Pancreas (tissue), 10 donors: ENCODE measurements at places on chromosomes 12 and 14.

DNA sequence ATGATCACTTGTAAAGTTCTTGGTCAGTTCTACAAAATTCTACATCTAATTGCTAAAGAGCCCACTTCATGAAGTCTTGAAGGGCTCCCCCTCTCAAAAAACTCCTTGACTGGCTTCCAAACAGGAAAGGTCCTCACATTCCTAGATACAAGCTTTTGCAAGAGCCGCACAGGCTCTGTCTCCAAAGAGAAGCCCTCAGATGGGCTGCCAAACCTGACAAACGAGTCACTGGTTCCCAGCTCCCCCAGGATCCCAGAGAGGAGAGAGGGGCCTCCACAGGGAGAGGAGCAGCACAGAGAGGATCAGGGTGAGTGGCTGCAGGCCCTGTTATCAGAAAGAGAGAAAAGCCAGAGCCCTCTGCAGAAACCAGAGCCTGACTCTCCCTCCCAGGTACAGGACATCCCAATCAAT, 5.8 kb downstream of the NID2 start:
- no peak for DNase-seq

- no peak for DNase-seq
These were observed 99.2 kb downstream of the SCARB1 start for GRCh38 chr12:124764451-124764850.

- no peak for DNase-seq
These were observed 102.1 kb downstream of the TMEM117 start for GRCh38 chr12:43937947-43938346.

DNA sequence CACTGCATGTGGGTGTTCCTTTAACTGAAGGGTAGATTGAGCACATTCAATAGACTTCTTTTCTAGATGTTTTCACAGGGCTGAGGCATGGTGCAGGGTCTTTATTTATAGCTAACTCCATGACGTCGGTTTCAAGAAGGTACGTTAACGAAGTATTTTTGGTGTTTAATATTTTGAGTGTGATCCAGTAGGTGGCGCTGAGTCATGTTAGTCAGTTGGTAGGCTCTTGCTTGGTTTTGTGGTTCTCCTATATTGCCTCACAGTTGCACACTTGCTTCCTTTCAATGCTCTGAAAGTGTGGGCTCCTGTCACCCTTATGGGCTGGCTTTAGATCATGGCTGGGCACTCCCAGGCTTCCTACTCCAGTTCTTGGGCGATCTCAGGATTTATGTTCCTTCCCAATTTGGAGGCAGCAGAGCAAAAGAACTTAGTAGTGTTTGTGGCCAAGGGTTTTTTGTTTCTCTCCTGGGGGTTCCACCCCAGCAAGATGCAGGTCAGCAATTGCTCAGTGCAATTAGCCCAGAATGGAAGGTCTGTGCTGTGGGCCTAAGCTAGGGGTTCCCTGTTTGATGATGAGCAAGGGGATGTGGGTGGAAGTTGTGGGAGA, 471.6 kb upstream of the FOXG1 start:
- no peak for DNase-seq

GRCh38 chr14:60021619-60022018, 70.1 kb upstream of the PCNX4 start:
- no peak for DNase-seq

- DNase-seq, result no peak
These were observed 248.1 kb upstream of the SOX5 start for GRCh38 chr12:24197532-24197931.

DNA sequence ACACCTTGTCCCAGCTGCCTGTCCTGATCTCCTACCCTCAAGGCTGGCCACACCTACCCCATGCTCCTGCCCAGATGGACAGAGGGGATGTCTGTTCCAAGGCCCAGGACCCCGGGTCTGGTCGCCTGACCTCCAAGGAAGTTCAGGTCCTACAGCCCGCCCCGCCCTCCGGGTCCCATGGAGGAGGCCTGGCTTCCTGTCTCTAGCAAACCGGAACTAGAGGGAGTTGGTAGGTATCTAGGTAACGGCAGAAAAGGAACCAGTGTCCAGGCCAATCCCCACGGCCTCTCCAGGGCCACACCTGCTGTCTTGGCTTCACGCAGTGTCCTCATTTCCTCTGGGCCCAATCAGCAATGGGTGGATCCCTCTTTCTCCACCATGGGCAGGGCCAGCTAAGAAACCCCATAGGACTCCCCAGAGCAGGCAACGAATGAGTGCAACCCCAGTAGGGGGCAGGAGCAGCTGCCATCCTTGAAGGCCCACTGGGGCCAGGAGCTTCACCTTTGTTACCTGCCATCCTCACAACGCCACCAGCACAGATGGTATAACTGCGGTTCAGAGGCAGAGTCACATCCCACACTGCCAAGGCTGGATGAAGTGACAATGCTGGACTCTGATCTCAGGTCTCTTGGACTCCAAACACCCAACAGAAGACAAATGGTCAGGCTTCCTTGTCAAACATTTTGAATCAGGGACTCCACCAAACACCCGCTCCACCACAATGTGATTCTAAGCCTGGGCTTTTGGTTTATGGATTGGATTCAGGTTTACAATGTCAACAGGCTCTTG, 25.1 kb upstream of the RPLP0 start:
- DNase-seq, result no peak

DNA sequence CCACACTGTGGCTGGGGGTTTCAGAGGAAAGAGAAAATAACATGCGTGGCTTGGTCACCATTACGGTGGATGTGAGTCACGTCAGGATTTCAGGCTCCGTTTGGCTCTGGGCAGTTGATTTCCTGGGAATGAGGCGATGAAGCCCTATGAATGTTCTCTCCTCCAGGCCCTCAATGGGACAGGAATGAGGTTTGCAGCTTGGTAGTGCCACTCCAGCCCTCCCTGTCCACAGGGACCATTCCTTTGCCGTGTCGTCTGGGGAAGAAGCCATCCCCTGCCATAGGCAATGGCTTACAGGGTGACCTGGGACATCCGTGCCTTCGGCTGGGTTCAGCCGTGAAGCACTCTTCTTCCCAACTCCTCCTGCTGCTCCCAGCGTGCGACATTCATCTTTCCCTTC, 95.0 kb downstream of the FBXL14 start:
- DNase-seq, result no peak

DNA sequence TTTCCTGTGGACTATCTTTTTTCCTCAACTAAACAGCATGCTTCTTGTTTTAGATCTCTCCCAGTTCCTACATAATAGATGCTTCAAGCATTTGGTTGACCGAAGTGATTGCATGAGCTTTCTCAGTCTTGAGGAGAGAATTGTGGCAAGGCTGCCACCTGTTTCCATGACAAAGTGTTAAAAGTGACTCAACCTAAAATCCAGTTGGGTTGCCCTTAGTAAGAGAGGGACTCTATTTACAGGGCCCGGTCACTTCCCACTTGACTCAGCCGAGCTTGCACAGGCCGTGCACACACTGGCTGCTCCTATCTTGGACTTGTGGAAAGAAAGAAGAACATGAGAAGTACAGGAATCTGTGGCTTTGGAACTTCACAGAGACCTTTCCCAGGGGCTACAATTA, 2.1 kb upstream of the B4GALNT3 start:
- no peak for DNase-seq

DNA sequence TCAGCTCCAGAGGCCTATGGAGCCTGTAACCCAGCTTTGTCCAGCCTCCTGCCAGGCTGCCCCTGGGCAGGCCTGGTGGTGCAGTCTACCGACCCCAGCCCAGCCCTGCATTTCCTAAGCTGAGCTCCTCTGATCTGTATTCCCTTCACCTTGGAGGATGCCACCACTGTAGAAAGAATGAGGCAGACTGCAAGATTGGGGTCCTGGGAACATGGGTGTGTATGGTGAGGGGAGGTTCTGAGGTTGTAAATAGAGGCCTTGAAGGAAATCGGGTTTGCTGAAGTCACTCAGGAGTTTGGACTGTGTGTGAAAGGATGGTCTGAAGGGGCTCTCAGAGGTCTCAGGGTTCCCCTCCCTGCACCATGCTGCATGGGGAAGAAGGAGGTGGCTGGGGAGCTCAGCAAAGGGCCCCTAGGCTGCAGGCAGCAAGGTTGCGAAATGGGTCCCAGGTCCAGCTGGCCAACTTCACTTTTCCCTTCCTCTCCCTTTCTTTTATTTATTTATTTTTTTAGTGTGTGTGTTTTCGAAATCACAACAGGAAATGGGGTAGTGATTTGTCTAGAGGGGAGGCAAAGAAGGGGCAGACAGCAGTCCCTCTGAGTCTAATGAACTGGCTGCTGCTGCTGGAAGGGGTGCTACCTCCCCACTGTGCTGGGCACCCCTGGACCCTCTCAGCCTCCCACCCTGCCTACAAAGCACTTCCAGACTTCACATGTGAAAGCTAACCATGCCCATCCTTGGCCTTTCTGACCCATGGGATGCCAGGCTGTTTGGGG, 1.2 kb upstream of the LRP1-AS start:
- no peak for DNase-seq

- DNase-seq, result no peak
These were observed 15.0 kb upstream of the MEG3 start for GRCh38 chr14:100810861-100811461.

- no peak for DNase-seq
These were observed 95.0 kb upstream of the TBX5 start for GRCh38 chr12:114500775-114501473.

DNA sequence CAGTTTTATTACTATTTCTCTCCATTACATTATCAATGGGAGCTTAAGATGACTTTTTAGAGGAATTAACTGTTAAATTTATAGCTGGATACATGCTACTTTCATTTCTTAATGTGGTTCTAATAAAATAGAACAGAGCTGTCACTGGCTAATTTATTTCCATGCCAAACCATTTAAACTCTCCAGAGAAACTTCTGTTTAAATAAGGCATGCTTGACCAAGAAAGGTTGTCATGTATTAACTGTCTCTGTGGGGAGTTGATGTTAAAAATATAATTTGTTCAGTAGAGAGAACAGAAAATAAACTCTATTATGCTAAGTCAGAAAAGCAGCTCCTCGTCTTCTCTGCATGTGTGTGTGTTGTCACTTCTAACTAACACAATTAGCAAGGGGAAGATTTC, 447.4 kb downstream of the SLC16A7 start:
- no peak for DNase-seq
